Stimulated activated CD4-positive, alpha-beta T cell treated with anti-CD3 and anti-CD28 coated beads, Interleukin-1b, Interleukin-23, amount 100 ng/mL, for 1 hour (primary cell): ENCODE measurements at places on chromosomes 3 and 15.

DNA sequence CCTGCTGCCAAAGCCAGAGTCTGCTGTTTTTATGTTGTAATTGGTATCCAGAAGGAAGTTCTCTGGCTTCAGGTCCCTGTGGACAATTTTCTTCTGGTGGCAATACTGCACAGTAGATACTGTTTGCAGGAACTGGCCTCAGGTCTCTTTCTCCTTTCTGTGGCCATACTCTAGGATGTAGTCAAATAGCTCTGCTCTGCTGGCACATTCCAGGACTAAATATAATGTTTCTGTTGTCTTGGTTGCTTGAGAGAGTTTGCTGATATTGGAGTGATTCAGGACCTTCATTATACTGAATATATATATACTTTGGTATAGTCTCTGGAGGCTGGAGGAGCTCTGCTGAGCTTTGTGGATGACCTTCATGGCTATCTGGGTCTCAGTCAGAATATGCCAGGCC is 23.1 kb downstream of the RAB7A start:
- no peak for DNase-seq

DNA sequence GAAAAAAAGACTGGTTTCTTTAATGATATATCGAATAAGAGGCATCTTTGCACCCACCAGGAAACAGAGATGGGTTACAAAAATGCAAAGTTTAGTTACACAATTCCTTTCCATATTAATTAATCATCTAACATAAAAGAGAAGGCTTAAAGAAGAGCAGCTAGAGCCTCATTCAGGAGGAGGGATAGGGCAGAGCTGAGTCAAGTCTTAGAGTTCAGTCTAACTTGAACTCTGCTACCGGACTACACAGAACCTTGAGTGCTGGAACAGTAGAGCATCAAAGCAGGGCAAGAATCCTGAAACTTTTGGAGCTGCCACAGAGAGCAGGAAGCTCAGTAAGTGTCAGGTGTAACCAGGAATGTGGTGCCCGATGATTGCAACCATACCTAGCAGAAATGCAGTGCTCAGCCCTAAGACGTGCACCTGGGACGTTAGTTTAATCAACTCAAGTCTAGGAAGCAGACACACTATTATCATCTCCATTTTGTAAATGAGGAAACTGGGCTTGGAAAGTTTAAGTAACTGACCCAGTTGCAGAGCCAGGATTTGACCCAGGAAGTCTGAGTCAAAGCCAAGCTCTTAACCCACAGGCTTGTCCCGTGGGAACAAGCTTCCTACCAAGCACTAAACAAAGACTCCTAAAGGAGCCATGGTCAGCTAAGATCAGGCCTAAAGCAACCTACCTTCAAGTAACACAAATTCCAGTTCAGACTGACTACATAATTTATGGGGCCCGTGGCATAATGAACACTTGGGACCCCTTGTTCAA is 187.4 kb downstream of the FOXP1 start:
- no peak for DNase-seq

- DNase-seq: no peak
Measured at GRCh38 chr3:103690536-103690935, 1255.7 kb downstream of the ZPLD1 start.

DNA sequence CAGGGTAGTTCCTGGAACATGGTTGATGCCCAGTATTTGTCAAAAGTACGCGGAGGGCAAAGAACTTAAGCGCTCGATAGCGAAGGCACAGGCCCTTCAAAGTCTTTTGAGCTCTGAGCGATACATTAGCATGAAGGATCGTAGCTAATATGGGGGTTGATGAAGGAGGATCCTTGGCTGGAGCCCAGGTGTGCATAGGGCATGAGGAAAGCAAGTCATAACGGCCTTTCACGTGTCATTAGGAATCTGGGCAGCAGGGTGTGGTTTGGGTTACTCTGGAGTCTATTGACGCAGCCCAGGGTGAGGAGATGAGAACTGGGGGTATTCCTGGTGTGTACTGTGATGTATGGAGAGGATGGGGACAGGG is 31.7 kb downstream of the SPINK8 start:
- DNase-seq: no peak

DNA sequence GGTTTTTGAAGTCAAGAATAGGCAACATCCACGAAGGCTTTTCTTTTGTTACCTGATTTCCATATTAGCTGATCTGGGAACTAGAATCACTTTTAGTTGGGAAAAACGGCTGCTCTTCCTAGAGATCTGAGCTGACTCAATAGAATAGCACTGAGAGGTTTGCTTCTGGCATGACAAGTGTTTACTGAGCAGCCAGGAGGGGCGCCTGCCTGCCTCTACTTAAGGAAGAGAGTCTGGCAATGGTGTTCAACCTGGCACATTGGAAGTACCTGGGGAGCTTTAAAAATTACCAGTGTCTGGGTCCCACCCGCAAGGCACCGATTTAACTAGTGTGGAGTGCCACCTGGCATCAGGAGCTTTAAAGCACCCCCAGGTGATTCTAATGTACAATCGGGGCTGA is 34.4 kb downstream of the FAM43A start:
- DNase-seq: no peak
